ENCODE measurements at places on chromosomes 5 and 9.

GRCh38 chr5:65103756-65104440 is 335.2 kb downstream of the CWC27 start:
- DNase-seq: no peak

DNA sequence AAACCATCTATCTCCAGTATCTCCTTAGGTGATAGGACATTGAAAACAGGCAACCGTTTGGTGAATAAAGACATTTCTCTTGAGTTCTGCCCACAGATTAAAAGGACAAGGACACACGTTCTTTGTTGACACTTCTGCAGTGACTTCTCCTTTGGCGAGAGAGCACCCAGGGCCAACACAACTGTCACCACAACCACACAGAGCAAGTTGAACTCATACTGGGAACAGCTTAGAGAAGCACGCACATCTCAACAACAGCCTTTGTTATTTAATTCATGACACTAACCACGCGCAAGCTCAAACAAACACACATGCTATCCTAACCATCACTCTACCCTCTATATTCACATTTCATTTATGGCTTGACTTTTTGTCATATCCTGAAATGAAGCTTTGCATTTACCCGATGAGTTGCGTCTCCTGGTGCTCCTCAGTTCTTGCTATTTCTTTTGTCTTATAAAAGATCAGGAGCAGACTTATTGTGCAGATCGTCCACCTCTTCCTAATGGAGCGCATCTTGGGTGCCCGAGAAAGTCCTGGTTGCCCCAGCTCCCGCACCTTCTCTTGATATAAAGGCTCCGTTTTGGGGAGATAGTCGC is 543 bp downstream of the ST8SIA4 start:
- no peak for DNase-seq

DNA sequence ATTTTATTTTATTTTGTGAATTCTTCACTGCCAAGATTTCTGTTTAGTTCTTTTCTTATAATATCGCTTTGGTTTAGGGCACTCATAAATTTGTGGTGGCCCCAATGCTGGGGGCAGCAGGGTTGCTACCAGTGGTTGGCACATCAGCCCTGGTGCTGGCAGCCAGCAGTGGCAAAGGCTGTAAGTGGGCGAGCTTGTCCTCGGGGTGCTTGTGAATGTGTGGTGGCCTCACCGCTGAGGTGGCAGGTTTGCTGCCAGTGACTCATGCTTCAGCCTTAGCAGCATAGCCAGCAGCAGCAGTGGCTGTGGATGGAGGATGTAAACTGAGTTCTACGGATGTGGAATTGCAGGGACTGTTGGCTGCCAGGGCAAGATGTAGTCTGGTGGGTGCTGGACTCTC is 262.9 kb upstream of the DMAC1 start:
- no peak for DNase-seq

- DNase-seq: no peak
Observed at GRCh38 chr5:1706428-1706827, 93.2 kb downstream of the MRPL36 start.

DNA sequence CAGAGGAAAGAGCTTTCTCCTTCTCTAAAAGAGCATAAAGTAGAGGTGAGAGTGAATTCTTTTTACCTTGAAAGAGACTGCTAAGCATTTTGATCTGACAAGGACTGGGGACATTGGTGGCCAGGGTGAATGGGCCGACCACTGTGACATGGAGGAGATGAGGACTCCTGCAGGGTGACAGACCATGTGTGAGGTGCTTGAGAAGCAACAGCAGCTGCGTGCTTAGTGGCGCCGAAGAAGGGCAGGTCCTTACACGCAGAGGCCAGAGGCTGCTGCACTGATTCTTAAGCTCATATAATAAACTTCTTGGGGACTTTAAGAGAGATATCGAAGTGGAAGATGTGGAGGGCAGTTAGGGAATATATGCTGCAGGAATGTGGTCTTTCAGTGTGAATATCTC is 8.7 kb upstream of the JAKMIP2 start:
- DNase-seq: no peak

DNA sequence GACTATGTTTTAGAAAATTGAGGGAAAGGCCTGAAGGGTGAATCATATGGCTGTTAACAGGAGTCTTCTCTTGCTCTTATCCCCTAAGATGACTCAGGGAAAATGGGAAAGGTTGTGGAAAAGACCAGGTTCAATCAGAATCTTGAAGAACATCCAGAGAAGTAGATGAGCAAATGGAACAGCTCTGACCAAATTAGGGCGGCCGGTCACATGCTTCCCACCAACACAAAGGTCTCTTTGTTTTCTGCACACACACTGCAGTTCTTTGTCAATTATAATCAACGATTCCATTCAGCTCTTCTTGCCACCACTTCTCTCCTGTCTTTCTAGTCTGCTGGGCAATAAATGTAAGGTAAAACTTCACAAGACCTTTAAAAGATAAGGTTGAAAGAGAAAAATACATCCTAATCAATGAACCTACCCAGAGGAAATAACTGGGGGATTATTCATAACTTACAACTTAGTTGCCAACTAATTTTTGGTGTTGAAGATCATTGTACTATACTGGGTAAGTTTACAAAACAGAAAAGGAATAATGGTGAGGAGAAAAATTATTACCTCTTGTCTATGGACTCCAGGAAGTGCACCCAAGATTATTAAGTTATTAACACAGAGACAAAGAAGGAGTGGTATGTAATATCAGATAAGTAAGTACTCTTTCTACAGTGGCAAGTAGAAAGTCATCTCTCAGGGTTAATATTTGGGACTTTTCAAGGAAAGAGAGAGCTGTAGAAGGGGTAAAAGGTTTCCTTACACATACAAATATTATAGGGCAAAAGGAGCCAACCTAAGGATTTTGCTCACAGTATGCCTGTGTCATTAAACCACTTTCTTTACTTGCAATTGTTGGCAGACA is 441.9 kb upstream of the PIK3R1 start:
- no peak for DNase-seq

DNA sequence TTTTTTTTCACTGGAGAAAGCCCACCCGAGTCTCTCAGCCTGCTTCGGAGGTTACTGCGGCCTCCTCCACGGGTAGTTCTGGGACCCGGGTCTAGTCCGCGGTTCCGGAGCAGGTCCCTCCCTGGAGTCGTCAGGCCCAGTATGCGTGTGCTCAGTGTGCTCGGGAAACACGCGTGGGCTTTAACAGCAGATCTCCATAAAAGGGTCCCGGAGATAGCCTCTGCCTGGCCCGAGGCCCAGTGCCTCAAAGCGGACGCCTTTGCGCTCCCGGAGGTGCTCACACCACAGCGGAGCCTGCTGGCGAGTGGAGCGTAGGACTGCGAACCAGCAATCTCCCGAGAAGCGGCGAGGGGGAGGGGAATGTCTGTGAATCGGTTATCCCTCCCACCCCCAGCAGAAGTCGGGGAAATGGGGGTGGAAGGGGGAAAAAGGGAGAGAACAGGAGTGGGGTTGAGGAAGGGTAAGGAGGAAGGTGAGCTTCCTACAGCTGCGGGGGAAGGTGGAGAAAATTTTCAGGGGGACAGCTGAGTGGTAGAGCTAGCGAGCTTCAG is 28.7 kb downstream of the CDKN2A start:
- no peak for DNase-seq

DNA sequence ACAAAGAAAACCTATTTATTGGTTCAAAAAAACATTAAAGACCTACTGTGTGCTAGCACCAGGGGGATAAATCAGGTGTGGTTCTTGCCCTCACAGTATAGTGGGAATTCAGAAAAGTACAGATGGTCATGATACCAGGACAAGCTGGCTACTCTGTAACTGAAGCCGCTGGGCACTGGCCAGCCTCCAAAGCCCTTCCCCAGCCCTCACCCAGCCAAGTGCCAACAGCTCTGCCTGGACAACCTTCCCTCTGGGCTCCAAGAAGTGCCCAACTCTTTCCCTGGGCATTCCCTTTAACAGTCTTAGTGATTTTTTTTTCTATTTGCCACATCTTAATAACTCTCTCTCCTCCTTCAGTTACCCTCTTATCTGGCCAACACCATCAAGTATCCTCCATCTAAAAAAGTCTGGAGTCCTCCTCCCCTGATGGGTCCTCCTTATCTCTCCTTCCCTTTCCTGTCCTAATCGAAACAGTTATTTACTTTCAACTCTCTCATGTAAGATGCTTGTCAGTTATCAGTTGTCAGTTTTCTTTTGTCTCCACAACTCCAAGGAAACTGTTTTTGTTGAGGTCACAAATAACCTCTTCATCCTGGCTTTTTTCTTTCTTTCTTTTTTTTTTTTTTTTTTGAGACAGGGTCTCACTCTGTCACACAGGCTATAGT is 13.3 kb upstream of the SEPTIN8 start:
- DNase-seq: no peak

- DNase-seq: no peak
Observed at GRCh38 chr5:68053202-68053601, 162.4 kb upstream of the PIK3R1 start.

GRCh38 chr5:27129926-27130325 is 91.5 kb upstream of the CDH9 start:
- no peak for DNase-seq

- peak; percentile 57 for DNase-seq
Observed at GRCh38 chr5:80284720-80285119, 28.9 kb upstream of the SERINC5 start.

GRCh38 chr5:154237946-154238345 is 47.4 kb downstream of the GALNT10 start:
- DNase-seq: no peak

- DNase-seq: no peak
Observed at GRCh38 chr5:104793031-104793754, 1230.6 kb upstream of the NUDT12 start.

DNA sequence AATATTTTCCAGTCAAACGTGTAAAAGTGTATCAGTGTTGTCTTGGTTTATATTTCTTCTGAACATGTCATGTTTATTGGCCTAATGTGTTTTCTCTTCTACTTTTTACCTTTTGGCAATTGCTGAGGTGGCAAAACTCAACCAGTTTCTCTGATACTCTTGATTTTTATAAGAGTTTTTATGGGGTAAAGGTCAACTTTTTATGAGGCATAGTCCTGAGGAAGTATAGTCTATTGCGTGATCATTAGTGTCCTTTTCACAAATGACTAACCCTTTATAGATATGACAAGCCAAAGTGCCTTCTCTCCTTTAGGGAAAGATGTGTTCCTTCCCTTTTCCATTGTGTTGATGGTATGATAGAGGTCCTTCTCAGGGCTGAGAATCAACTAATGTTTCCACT is 32.9 kb downstream of the OCLN start:
- no peak for DNase-seq

DNA sequence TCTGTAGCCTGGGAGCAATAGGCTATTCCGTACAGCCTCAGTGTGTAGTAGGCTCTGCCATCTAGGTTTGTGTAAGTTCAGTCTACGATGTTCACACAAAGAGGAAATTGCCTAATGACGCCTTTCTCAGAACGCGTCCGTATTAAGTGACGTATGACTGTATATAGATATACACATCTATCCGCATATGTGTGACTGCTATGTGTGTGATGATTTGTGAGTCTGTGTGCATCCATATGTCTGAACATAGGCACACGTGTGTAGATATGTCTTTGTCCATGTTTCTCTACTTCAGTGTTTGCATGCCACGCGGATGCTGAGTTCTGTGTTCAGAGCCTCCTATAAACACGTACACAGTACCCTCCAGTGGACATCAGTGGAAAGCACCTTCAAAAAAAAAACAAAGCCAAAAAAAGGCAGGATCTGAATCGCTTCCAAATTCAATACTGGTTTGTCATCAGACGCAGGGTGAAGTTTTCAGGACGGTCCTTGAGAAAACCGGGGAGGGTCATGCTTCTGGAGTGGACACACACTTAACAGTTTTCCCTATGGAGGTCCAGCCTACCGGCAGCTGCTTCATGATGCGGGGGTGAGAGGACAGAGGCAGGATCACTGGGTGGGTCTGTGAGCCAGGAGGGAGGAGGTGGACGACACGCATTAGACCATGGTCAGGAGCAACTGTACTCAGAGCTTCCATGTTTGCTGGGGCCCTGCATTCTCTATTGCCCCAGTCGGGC is 29.5 kb upstream of the ALDH1B1 start:
- no peak for DNase-seq

DNA sequence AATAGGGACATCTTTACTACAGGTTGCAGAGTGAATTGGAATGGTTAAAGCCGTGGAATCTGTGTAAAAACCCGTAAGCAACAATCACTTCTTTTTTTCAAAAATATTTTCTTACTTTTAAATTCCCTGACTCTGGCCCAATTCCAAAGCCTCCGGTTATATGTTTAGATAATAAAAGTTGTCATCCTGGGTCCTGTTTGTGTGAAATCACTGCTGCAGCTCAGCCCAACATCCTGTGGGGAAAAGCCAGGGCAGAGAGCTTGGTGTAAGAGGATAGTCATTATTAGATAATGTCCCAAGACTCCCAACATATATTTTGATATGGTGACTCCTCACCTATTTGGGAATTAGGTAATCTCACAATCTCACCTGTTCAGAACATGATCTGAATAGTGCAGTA is 586.0 kb upstream of the BRINP1 start:
- DNase-seq: no peak

GRCh38 chr9:132703336-132703735 is 33.1 kb downstream of the GTF3C4 start:
- DNase-seq: no peak

GRCh38 chr5:181120761-181121160 is 10.2 kb downstream of the OR2V1 start:
- no peak for DNase-seq

DNA sequence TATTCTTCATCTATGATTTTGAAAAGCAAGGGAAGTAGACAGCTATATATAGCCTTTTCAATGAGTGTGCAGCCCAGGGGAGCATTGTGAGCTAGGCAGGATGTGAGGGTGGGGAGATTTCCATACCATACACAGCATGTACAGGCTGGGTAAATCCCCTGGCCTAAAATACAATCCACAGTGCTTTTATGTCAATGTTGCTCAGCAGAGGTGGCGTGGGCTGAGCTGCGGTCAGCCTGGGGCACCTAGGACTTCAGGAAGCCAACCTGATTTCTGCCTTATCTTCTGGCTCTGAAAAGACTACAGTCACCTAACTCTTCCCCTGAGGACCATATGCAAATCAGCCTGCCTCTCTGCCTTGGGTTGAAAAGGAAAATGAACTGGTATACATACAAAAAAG is 6.3 kb upstream of the GARIN3 start:
- peak; percentile 54 for DNase-seq

DNA sequence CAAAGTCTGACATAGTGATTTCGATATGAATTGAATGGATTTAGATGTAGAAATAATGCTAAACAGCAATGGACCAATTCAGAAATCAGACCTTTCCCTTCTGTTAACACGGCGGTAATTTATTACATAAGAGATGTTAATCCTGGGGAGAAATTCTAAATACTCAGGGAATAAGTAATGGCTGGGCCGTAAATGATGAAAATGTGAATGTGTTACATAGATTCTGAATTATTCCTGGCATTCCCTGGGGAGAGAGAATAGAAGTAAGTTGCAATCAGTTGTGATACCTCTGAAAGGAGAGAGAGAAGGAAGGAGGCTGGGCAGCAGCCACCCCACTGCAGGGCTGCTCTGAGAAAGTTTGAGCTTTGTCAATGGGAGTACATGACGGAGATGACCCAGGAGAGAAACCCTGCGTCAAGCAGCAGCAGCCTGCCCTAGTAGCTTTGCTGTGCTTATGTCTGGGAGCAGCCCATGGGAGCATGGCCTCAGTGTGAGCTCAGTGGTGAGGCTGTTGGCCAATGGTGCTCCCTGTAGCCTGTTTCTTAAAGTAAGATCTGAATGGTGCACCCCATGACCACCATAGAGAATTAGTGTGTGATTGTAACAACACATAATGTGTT is 420.1 kb downstream of the MTRR start:
- no peak for DNase-seq
